Mammary epithelial cell (primary cell): ENCODE measurements at places on chromosomes 12 and 14. TPM values are rescaled to one million over a fixed set of nuclear protein-coding genes. Genes with fewer than 3 reads are reported as not detected.

Gene MMP19
- 0.74 TPM for polyA plus RNA-seq

Gene DDN
- polyA plus RNA-seq, result 0.09 TPM

Gene CLEC2A
- not detected for polyA plus RNA-seq

Gene KLRC2
- polyA plus RNA-seq, result 0.07 TPM

Gene IL22
- polyA plus RNA-seq, result not detected

Gene KRT77
- not detected for polyA plus RNA-seq

Gene ADSS1
- polyA plus RNA-seq, result 0.56 TPM

Gene RND1
- 0.37 TPM for polyA plus RNA-seq

Gene SLC17A8
- polyA plus RNA-seq, result not detected

Gene GLIPR1L1
- not detected for polyA plus RNA-seq

Gene C12orf57
- 128 TPM for polyA plus RNA-seq

Gene TAS2R50
- polyA plus RNA-seq, result not detected

Gene ESRRB
- polyA plus RNA-seq, result 0.01 TPM

Gene TRPV4
- 12.1 TPM for polyA plus RNA-seq

Gene FAM90A1
- polyA plus RNA-seq, result not detected

Gene NPFF
- polyA plus RNA-seq, result not detected

Gene GPRC5D
- polyA plus RNA-seq, result not detected

Gene POTEG
- polyA plus RNA-seq, result not detected

Gene KRT78
- polyA plus RNA-seq, result not detected

Gene C1S
- 2.2 TPM for polyA plus RNA-seq

Gene RNF212B
- 0.05 TPM for polyA plus RNA-seq

Gene NELL2
- polyA plus RNA-seq, result 0.07 TPM

Gene OR6C2
- polyA plus RNA-seq, result not detected

Gene DEGS2
- 0.36 TPM for polyA plus RNA-seq

Gene ATF1
- polyA plus RNA-seq, result 29.7 TPM

Gene FAM181A
- 0.18 TPM for polyA plus RNA-seq

Gene PELI2
- polyA plus RNA-seq, result not detected

Gene ALDH6A1
- polyA plus RNA-seq, result 4.9 TPM

Gene TMEM117
- polyA plus RNA-seq, result 7.3 TPM

Gene GALNT16
- 0.07 TPM for polyA plus RNA-seq

Gene ADAMTS20
- not detected for polyA plus RNA-seq

Gene SOX5
- polyA plus RNA-seq, result not detected
